ENCODE measurements at places on chromosomes 5 and 9.

GRCh38 chr5:139065306-139065705 lies 132.9 kb downstream of the SIL1 start:
- DNase-seq: no peak

DNA sequence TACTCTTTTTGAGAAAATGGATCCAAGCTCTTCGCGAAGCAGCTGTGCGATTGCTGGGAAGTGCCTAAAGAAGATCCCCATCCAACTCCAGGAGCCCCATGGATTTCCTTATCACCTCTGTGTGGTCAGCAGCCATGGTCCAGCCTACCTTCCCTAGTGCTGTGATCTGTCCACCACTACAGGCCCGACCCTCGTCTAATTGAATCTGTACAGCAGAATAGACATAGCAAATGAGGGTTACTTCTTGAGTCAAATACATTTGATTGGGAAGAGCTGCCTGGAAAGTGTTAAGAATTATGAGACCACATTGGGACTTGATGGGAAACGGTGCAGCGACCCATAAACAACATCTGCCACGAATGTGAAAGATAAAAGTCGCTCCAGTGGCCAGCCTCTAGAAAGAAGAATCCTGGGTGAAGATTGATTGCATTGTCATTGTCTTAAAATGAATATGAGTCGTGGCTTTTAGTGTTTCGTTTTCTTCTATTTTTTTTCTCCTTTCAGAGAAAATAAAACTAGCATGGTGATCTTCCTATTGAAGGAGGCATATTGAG lies 118.4 kb downstream of the PAM start:
- DNase-seq: no peak

- no peak for DNase-seq
Observed at GRCh38 chr5:61053937-61054336, 108.3 kb downstream of the SMIM15 start.

- no peak for DNase-seq
Observed at GRCh38 chr9:90176901-90177300, 465.7 kb downstream of the DIRAS2 start.

- no peak for DNase-seq
Observed at GRCh38 chr9:97963232-97963631, 19.9 kb upstream of the ANP32B start.

- no peak for DNase-seq
Observed at GRCh38 chr5:1718669-1719068, 81.0 kb downstream of the MRPL36 start.

DNA sequence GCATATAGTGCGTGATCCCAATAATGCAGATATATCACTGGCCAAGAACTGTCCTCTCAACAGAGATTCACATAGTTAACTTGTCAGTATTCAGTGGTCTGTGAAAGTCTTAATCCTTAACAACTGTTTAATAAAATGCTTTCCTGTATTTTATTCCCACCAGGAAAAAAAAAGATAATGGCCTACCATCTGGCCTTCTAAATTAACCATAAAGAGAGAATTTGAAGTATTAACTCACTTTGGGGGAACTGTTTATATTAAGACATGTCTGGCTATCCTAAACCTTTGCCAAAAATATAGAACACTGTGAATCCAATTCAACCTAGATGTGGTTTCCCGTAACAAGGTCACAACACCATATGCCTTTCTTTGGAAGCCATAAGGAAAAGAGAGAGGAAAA lies 818 bp upstream of the FREM1 start:
- no peak for DNase-seq

- DNase-seq: no peak
Observed at GRCh38 chr9:13557746-13558145, 278.3 kb upstream of the MPDZ start.

GRCh38 chr5:179975713-179976134 lies 68.0 kb upstream of the TBC1D9B start:
- no peak for DNase-seq

- DNase-seq: no peak
Observed at GRCh38 chr5:169871826-169872490, 108.3 kb downstream of the INSYN2B start.

DNA sequence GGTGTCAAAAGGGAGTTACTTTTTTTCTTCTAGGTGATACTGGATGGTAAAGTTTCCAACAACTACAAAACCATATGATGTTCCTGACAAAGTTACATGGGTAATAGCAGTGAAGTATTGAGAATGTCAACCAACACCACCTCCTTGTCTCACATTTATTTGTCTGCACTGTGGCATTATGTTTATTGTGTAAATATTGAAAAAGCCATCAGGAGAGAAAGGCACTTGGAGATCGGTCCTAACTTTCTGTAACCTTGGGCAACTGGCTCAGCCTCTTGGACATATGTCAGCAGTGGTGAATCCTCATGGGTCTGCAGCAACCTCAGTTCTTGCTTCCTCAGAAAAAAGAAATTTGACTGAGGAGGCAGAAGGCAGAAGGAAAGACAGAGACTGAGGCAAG lies 50.0 kb upstream of the ICE1 start:
- DNase-seq: no peak

- DNase-seq: no peak
Observed at GRCh38 chr9:130740218-130741023, 46.8 kb downstream of the EXOSC2 start.

DNA sequence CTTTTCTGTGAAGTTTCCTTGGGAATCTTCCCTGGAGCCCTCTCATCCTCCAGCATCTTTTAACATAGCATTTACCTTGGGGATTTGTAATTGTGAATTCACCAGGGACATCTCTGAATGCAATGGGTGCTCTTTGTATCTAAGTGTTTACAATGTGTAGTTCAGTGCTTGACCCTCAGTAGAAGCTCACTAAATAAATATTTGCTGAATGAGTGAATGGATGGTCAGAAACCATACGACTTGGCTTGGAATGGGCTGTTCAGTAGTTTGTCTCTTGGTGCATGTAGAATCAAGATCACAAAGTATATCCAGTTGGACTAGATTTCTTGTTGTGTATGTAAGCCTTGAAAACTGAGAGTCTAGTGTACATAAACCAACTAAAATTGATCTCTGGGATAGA lies 81.8 kb upstream of the MEF2C start:
- DNase-seq: no peak

- no peak for DNase-seq
Observed at GRCh38 chr5:149521739-149522685, 29.2 kb downstream of the CSNK1A1 start.

DNA sequence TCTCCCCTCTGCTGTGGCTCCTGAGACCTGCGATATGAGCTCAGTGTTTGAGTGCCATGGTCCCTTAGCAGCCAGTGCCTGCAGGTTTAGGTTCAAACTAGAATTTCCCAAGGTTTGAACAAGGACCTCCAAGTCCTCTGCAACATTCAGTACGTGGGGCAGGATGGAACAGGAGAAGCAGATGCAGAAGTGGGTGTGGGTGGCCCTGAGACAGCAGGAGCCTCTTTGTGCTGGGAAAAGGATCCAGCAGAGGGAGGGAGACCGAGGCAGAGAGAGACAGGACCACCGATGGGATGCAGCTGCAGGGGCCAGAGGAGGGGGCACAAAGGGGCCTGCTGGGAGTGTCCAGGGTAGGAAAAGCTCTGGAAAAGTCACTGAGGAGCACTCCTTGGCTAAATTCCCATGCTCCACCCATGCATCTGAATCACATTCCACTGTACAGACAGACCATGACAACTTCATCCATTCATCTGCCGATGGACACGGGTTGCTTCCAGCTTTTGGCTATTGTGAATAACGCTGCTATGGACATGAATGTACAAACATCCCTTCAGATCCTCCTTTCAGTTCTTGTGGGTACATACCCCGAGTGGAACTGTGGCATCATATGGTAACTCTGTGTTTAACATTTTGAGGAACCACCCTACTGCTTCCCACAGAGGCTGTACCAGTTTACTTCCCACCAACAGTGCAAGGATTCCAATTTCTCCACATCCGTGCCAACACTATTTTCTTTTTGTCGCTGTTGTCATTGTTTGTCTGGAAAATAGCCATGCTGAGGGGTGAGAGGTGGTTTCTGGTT lies 26.7 kb upstream of the SUSD3 start:
- no peak for DNase-seq

DNA sequence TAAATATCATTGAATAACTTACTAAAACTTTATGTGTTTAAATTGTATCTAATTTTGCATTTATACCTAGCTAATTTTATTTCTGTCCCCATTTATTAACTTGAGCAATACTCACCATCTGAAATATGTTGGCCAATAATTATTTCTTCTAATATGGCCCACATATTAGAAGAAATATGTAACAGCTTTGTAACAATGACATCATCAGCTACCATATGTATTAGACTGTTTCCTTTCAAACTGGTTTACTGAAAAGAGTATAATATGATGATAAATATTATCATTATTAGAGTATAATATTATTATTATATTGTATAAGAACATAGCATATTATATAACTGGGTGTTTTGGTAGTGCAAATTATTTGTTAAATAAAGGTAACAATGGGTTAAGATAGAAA lies 220.5 kb downstream of the FBXL7 start:
- DNase-seq: no peak

DNA sequence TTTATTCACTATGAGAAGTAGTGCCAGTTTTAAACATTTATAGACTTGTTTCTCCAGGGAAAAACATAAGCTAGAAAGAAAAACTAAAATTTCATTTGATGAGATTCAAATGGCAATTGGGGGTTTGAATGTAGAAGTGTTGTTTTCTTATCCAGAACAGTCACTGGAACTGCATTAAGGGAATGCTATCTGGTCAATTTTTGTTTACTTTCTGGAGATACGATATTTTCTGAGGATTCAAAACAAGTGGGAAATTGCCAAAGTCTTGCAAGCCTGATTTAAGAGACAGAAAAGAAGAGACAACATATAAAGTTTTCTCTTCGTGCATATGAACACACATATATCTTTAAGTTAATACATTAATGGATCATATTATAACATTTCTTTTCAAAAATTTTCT lies 118.4 kb downstream of the NXNL2 start:
- no peak for DNase-seq

DNA sequence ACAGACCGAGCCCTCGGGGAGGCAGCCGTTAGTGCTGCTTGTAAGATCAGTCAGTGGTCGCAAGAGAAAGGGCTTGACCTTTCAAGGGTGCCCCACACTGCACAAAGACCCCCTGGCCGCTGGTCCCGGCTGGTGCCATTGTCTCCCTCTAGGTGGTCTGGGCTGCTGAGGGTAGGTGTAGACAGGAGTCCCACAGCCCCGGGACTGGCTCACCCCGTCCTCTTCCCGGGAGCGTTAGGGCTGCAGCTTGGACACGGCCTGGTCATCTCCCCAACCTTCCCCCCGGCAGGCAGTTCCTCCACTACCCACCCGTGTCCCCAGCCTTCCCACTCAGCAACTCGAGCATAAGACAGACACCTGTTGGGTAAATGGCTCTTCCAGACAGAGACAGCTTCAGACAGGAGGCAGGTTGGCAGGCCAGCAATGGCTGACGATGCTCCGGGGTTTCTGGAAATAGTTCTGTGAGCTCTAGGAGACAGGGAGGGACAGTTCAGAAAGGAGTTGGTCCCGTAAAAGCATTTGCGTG lies 15.3 kb upstream of the TMEM250 start:
- no peak for DNase-seq

- no peak for DNase-seq
Observed at GRCh38 chr5:59040804-59041201, 457.9 kb downstream of the RAB3C start.

GRCh38 chr5:62142351-62142750 lies 163.7 kb upstream of the KIF2A start:
- DNase-seq: no peak

DNA sequence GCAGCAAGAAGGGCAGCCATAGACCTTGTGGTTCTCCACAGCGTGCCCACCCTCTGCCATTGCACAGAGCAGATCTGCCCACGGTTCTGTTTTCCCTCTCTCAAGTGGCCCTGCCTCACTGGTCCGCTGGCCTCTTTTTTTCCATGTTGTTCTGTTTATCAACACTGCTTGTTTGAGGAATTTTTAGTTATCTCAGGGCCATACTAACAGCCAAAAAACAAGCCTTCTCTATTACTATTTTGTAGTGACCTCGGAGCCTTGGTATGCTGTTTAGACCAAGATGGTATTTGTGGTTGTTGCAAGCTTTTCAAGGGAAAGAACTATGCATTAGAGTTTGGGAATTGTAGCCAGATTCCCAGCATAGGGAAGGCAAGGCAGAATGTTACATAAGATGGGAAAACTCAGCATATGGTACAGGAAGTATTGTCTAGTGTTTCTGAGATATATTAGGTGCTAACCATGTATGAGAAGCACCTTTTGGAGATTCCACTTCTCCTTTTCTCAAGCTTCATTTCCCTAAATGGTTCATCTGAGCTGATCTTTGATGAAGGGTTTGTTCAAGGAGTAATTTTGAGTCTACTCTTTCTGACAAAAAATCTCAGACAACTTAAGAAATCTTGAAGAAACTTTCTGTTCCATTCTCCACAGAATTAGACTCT lies 54.3 kb downstream of the NUP214 start:
- DNase-seq: no peak

GRCh38 chr9:132780230-132781007 lies 97.7 kb downstream of the AK8 start:
- no peak for DNase-seq

GRCh38 chr5:170451747-170452365 lies 52.0 kb upstream of the KCNIP1 start:
- DNase-seq: no peak

- no peak for DNase-seq
Observed at GRCh38 chr9:76620581-76620980, 143.7 kb upstream of the PCA3 start.

GRCh38 chr9:34651321-34651720 lies 664 bp upstream of the IL11RA start:
- DNase-seq: no peak

DNA sequence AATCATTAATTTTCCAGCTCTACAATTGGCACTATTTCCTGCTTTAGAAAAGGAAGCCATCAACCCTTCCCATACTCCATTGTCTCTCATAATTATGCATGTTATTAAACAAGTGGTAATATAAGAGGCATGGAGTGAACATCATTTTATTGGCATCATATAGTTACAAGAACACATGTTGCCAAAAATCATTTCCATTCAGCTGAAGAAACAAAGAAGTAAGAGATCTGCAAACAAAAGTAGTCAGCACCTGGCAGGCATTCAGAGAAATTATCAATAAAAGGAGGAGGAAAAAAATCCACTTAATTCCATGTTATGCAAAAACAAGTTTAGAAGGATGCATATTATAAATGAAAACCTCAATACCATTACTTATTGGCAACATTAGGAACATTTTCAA lies 1208.2 kb upstream of the C9orf72 start:
- DNase-seq: no peak

- no peak for DNase-seq
Observed at GRCh38 chr9:99249619-99250018, 27.5 kb downstream of the SEC61B start.

- no peak for DNase-seq
Observed at GRCh38 chr5:112915831-112916230, 6.2 kb downstream of the REEP5 start.

- no peak for DNase-seq
Observed at GRCh38 chr9:12798066-12798770, 23.4 kb downstream of the LURAP1L start.

DNA sequence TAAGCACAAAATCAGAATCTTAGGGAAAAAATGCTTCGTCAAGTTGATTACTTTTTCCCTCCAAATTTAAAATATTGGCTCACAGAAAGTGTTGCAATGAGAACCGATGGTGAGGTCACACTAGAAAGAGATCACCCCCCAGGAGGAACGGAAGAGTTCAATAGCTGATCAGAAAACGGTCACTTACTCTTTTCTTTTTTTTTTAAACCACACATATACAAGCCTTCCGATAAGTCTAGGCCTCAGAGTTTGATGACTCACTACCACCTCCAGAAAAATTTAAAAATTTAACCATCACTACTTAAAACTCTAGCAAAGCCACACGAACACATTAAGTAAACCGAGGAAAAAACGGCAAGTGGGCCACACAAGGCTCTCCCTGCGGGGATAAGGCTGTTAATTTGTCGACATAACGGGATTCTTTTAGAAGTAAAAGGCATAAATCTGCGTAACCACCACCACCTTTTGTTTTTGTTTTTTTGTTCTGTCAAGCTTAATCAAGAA lies 1.2 kb downstream of the SURF4 start:
- DNase-seq: no peak

Data from effector CD4-positive, alpha-beta T cell (primary cell).